CD4-positive, CD25-positive, alpha-beta regulatory T cell (primary cell): ENCODE measurements at places on chromosomes 12 and 14. TPM values are rescaled to one million over a fixed set of nuclear protein-coding genes. Genes with fewer than 3 reads are reported as not detected.

DNA sequence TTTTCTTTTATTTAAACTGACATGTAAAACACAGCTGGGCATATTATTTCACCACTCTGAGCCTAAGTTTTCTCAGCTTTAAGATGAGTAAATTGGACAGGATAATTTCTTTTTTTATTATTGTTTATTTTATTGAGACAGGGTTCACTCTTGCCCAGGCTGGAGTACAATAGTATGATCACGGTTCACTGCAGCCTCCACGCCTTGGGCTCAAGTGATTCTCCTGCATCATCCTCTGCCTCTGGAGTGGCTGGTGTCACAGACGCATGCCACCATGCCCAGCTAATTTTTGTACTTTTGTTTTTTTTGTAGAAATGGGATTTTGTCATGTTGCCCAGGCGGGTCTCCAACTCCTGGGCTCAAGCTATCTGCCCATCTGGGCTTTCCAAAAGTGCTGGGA lies 12.7 kb downstream of the BMAL2 start:
- no peak for DNase-seq

DNA sequence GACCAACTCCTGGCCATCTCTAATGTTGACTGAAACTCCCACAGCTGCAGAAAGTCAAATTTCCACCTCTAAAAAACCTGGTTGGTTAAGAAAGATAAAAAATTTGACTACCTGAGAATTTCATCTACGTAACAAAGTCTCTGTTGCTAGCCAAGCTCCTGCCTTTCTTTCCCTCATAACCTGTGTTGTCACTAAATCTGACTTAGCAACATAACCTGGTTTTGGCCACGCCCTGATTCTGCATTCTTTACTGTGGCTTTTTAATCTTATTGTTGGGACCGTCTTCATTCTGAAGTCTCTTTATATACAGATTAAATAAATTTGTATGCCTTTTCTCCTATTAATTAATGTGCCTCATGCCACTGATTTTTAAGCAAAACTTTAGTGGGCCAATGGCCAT lies 16.1 kb upstream of the CD69 start:
- no peak for DNase-seq

- DNase-seq, result no peak
Observed at GRCh38 chr12:128662101-128662500, 161.7 kb downstream of the SLC15A4 start.

SPATS2 gene
- 2.4 TPM for polyA plus RNA-seq

DNA sequence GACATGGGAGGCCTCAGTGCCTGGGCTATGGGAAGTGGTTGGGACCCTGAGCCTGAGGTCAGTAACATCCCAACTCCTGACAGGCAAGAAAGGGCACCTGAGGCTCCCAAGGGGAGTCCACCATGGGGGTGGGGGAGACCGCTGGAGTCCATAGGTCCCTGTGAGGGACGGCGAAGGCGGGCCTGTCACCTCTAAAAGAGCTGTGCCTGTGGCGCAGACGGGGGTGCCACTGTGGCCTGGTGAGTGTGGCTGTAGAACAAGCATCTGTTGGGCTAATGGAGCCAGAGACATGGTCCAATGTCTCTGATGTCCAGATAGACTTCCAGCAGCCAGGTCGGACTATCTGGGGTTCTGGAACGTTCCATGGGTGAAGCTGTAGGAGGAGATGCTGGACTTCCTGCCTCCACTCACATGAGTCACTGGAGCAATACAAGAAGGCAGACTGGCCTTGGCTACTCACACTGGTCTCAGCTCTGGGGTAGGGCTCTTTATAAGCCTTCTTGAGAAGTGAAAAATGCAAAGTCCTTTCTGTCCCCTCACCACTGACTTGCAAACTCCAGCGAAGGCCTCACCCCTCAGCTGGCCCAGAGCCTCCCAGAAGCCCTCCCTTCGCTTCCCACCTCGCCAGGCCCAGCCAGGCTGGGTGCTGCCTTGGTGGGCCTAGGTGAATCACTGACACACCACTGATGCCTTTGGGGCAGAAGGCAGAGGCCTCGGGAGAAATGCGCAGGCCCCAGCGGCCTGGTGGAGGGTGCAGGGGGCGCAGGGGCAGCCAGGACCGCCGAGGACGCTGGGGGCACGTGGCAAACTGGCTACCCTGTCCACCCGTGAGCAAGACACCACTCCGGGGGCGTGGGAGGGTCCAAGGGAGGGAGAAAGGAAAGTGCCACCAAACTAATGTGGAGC lies 1.1 kb upstream of the TRAF3 start:
- DNase-seq, result no peak
